Stimulated activated CD4-positive, alpha-beta T cell treated with anti-CD3 and anti-CD28 coated beads, Interleukin-2, amount 100 ng/mL, for 4 hours (primary cell): ENCODE measurements at places on chromosomes 3 and 15.

- DNase-seq = no peak
Observed at GRCh38 chr3:66923969-66924368, 74.1 kb upstream of the KBTBD8 start.

DNA sequence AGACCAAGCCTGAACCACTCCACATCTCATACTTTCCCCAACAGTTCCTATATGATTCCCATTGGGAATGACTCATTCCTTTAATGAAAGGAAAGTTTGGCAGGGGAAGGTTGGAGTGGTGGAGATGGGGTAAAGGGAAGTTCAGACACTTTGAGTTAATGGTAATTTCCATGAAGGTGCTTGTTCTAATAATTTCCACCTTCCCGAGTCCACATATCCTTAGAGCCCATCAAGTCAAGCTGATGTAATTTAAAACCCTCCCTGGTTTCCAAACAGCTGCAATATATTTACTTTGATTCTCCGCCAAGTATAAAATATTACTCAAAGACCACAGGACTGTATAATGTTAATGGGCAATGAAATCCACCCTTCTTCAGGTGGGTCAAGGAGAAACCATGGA lies 95.0 kb upstream of the GALNT15 start:
- DNase-seq = no peak

- DNase-seq = no peak
Observed at GRCh38 chr3:189936201-189936945, 184.3 kb downstream of the P3H2 start.

- no peak for DNase-seq
Observed at GRCh38 chr15:60407415-60407805, 9.6 kb upstream of the ANXA2 start.

GRCh38 chr3:3798631-3799113 lies 559 bp upstream of the LRRN1 start:
- DNase-seq = no peak

DNA sequence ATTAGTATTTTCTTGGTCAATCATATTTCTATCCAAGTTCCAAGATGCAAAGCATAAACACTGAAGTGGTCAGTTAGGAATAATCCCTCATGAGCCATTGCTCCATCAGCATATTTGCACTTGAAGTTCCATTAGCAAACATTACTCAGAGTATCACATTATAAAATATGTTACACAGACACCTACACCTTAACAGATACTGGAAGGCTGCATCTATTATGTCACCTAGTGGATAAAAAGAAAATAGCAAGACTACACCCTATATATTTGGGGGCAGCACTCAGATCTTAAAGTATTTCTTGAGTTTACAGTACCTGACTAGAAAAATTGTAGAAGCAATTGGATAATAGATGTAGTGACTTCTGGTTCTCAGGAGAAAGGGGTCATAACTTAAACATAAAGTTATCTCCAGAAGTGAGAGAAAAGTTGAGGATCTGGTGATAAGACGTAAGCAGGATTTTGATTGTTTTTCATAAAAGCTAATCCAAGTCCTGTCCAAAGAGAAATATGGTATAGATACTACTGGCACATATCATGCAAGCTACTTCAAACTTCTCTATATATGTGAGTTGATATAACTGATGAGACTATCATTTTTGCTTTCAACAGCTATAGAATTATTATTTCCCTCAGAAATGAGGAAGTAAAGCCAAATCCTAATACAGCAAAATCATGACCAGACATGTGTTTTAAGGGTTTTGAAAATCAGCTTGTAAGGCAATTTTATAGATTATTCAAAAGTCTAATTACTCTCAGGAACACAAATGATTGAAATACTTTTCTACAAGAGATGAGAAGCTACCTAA lies 422.2 kb downstream of the GBE1 start:
- DNase-seq = no peak

DNA sequence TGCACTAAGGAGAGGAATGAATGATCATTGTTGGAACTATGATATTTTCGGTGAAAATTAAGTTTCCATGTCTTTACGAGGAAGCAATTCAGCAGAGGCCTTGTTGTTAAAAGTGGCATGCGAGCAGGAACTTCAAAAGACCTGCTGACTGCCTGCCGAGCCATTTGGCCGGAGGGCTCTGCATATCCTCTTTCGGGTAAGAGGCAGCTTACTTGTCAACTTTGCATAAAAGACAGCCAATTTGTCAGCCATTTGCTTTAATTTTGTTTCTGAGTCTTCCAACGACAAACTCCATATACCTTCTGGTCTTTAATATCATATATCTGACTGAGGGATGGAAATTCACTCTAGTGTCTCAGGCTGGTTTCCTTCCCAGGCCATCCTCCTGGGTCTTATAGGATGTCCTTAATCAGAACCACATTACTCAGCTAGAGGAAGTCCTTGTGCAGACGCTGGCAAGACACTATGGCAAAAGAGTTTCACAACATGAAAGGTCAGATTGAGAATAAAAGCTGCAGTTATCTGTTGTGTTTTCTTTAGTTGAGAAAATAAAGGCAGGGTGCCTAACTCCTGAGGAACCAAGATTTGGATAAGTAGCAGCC lies 128.7 kb upstream of the WNT5A start:
- DNase-seq = no peak

- DNase-seq = no peak
Observed at GRCh38 chr3:155581579-155581978, 163.3 kb downstream of the PLCH1 start.

- no peak for DNase-seq
Observed at GRCh38 chr15:85649372-85649771, 145.4 kb downstream of the KLHL25 start.

DNA sequence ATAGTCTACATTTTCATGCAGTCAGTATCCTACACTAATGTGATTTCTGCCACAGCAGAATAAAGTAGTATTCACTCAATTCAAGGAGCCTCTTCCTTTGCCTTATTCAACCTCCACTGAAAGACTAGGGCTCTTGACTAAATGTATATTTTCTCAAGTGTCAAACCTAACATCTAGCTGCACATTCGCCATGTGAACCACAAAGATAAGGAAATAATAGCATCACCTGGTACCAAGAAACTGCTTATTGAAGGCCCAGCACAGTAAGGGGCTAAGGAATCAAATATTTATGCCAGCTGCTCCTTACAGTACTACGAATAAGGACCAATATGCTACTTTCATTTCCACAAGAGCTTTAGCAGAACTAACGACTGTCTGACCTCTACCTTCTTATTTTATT lies 1.3 kb downstream of the SRP14 start:
- DNase-seq = no peak

DNA sequence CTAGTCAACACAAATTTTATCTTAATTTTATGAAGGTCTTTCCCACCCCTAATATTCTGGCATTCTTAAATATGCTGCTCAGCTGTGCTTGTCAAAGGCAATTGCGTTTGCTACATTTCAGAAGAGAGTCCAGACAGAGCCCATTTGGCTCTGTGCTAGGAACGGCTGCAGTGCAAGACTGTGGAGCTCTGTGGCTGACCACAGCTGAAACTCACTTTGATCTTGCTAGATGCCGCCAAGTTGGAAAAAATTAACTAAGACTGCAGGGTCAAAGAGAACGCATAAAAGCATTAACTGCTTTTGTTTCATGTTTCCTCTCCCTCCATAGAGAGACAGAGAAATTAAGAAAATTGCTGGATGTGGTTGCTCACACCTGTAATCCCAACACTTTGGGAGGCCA lies 7.6 kb upstream of the PPP1R2 start:
- DNase-seq = no peak

DNA sequence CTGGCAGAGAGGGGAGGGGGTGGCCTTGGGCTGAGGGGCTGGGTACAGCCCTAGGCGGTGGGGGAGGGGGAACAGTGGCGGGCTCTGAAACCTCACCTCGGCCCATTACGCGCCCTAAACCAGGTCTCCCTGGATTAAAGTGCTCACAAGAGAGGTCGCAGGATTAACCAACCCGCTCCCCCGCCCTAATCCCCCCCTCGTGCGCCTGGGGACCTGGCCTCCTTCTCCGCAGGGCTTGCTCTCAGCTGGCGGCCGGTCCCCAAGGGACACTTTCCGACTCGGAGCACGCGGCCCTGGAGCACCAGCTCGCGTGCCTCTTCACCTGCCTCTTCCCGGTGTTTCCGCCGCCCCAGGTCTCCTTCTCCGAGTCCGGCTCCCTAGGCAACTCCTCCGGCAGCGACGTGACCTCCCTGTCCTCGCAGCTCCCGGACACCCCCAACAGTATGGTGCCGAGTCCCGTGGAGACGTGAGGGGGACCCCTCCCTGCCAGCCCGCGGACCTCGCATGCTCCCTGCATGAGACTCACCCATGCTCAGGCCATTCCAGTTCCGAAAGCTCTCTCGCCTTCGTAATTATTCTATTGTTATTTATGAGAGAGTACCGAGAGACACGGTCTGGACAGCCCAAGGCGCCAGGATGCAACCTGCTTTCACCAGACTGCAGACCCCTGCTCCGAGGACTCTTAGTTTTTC lies 4.9 kb downstream of the ISL2 start:
- DNase-seq = no peak

DNA sequence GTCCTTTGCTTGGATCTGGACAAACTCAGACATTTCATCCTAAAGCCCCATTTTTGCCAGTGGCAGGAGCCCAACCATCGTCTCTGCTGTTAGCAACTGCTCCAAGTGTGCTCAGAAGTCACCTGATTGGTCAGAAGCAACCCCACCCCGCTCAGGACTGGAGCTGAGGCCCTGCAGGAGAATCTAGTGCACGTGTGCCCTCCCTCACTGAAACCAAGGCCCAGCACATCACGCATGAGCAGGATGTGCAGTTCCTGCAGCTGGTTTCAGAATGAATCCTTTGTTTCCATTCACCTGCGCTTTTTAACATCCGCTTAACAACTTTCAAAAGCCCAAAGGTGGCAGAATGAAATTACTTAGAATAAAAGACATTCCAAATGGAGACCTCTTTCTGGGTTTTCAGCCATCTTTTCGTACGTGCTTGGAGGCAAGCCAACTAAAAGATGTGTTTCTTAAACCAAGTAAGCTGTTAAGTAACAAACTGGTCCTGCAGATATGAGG lies 81.2 kb downstream of the SRGAP3 start:
- peak; percentile 35 for DNase-seq

DNA sequence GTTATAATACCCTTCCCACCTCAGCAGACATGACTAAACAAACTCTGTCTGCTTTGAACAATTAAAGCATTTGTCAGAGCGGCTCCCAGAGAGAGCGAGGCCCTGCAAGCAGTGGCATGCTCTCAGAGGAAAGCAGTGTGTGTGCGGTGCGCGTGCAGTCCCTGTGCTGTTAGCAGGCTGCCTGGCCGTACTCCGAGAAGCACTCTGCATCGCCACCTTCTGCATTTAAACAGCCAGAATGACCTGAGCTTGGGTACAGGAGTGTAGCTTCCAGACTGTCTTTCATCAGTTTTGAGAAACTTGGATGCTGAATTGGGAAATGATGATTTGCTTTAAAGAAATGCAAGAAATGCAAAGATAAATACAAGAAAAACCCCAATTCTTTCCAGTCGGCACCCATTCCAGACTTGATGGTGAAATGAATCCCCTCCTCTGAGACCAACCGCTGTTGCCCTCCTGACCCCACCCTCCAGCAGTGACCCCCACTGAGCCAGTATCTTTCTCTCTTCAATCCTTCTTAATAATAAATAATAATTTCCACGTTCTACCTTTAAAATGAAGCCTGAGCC lies 113.5 kb downstream of the VGLL4 start:
- DNase-seq = no peak

- no peak for DNase-seq
Observed at GRCh38 chr3:8713901-8714759, 19.5 kb upstream of the CAV3 start.

- no peak for DNase-seq
Observed at GRCh38 chr3:46663591-46664135, 29.8 kb downstream of the ALS2CL start.

DNA sequence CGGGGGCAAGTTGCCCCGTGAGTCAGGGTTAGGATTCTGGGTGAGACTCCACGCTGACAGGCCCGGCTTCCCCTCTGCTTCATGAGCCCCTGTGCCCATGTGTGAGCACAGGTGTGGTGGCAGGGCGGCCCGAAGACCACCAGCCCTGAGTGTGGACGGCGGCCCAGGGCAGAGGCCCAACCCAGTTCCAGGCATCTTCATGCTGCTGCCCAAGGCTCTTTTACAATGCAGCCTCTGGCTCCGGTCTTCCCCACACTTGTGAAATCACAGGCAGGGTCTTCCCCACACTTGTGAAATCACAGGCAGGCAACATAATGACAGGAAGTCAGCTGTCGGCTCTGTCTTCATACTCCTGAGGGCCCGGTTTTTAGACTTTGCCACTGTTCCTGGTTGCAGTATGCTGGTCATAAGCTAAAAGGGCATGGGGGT lies 78.8 kb downstream of the AAGAB start:
- no peak for DNase-seq
